ENCODE measurements at places on chromosomes 5 and 9.

DNA sequence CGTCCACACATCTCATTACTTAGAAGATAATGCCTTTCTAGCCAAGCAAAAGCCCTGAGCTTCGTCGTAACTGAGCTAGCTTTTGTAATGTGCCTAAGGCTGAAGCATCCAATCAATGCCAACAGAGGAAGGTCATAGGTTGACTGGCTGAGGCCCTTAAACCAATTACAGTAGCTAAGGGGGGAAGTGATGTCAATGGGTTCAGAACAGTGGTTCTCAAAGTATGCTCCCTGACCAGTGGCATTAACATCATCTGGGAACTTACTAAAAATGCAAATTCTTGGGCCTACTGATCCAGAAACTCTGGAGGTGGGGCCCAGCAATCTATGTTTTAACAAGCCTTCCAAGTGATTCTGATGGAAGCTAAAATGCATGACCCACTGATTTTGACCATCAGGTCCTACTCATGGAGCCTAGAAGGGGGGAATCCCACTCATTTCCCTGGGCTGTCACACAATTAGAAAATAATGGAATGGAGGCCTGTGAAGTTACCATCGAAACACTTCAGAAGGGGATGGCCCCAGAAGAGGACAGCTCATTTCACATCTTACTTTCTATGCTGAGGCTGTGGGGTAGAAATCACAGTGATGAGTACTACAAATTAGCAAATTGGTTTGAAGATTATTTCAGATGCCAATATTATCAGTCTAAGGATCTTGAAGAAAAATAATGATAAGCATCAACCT, 4.8 kb upstream of the VLDLR start:
- DNase-seq = no peak

GRCh38 chr5:134120386-134121138, 6.1 kb downstream of the TCF7 start:
- no peak for DNase-seq

GRCh38 chr5:37767961-37768360, 71.9 kb downstream of the GDNF start:
- no peak for DNase-seq

- no peak for DNase-seq
These were observed 403.3 kb upstream of the PTPRD start for GRCh38 chr9:11016081-11016480.

All from adipocyte (in vitro differentiated cells).